ENCODE measurements at places on chromosomes 6 and 20.

- DNase-seq, result peak; percentile 79
Measured at GRCh38 chr6:14673201-14673600, 555.6 kb downstream of the CD83 start.

DNA sequence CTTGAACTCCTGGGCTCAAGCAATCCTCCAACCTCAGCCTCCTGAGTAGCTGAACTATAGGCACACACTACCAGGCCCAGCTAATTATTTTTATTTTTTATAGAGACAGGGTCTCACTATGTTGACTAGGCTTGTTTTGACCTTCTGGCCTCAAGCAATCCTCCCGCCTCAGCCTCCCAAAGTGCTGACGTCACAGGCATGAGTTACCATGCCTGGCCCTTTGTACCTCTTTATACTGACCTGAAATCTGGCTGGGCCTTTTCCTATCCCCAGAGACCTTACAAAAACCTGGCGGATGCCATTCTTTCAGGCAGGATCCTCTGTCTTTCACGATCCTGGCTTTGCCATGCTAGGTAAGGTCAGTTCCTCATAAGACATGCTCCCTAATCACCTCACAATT, 11.5 kb downstream of the WFDC3 start:
- no peak for DNase-seq

DNA sequence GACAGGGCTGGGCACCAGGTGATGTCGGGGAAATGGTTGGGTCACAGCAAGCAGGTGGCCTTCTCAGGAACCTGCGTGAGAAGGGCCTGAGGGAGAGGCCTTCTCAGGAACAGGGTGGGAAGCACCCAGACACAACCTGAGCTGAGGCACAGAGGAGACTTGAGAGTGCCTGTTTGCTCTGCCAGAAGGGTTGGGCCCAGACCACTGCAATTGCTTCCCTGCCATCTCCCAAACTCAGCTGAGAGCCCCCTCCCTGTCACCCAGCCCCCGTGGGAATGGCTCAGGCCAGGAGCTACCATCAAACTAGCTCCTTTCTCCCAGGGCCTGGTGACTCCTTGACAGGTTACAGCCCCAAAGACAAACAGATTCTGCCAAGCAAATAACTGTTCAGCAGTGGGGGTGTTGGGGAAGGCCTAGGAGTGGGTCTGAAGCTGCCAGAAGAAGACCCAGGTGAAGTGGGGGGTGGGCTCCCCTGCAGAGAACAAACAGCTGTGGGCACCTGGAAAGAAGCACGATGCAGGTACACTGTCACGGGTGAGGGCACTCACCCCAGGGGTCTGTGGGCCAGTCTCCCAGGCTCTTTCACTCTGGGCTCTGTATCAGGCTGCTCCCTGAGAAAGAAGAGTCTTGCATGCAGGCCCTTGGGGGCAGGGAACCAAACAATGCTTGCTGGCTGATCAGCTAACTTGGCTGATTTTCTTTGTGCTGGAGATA, 30.4 kb upstream of the SPDEF start:
- no peak for DNase-seq

DNA sequence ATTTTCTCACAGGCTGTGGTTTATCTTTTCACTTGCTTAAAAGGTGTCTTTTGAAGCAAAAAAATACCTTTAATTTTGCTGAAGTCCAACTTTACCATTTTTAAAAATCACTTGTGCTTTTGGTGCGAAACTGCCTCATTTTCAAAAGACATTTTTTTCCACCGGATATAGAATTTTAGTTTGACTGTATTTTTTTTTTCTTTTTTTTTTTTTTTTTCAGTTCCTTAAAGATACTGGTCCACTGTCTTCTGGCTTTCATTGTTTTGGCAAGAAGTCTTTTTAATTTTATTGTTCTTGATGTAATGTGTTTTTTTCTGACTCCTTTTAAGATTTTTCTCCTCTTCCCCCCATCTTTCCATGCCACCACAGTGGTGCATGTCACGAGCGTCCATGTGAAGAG, 198.2 kb downstream of the ARID1B start:
- no peak for DNase-seq

DNA sequence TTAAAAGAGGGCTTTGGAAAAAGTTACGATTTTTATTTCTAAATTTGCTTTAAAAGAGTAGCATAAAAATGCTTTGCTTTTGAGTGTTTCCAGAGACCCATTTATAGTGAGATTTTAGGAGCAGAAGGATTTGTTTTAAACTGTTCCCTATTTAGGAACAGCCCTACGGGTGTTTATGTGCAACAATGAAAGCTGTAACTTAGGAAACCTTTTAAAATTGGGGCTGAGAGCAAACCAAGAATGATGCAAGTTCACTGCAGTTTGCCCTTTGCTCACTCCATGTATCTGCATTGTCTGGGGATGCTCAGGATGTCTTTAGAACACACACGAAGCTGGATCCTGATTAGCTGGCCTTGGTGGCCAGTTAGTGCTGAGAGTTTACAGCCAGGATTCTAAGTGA, 40.9 kb downstream of the GHRH start:
- no peak for DNase-seq

DNA sequence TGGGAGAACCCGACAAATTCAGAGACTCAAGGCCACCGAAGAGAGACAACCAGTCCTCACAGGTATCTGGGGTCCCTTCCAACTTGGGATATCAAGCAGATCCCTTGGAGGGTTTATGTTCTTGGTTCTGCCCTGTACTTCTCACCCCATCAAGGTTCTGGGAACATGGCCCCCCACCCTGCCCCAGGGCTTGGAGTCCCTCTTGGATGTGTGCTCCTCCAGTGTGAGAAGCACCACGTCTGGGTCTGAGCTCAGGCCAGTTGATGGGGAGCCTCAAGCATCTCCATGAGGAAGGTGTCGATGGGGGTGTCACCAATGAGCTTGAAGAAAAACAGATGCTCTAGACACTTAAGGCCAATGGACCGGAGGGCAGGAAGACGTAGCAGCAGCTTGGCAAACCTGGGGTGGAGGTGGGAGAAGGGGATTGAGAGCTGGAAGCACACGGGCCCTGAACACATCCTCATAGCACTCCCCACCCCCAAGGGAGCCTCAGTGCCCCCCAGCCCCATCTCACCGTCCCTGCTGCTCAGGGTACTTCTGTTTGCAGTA, 2.2 kb upstream of the COL11A2 start:
- no peak for DNase-seq

DNA sequence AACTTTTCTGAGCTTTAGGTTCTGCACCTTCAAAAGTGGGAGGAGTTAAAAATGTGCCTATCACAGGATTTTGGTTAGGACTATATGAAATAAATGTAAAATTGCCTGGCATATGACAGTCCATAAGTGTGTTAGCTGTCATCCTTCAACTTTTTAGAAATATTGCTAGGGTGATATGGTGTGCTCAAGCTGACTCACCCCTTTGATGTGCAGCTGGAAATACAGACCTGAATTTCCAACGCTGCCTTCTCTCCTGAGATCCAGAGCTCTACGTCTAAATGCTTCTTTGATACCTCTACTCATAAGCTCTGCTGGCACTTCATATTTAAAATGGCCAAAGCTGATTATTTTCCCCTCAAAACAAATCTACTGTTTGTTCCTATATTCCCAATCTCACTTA, 2.7 kb downstream of the SLC35B3 start:
- DNase-seq, result no peak

- no peak for DNase-seq
Measured at GRCh38 chr6:132140189-132140588, 189.0 kb upstream of the CCN2 start.

DNA sequence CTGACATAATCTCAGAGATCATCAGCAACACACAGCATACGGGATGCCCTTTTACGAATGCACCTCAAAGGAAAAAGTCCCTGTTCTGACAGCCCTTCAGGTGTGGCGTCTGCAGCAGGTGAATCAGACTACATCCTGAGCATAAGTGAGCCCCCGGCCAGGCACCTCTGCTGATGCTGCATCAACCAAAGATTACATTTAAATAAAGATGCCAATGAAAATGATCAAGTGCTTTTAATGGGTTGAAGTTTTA, 58.7 kb downstream of the INSM1 start:
- DNase-seq, result no peak

- DNase-seq, result no peak
Measured at GRCh38 chr6:138431256-138432062, 27.4 kb downstream of the HEBP2 start.

- DNase-seq, result no peak
Measured at GRCh38 chr6:110643175-110643574, 166.8 kb upstream of the SLC22A16 start.

GRCh38 chr6:169589293-169589692, 112.5 kb downstream of the WDR27 start:
- no peak for DNase-seq

DNA sequence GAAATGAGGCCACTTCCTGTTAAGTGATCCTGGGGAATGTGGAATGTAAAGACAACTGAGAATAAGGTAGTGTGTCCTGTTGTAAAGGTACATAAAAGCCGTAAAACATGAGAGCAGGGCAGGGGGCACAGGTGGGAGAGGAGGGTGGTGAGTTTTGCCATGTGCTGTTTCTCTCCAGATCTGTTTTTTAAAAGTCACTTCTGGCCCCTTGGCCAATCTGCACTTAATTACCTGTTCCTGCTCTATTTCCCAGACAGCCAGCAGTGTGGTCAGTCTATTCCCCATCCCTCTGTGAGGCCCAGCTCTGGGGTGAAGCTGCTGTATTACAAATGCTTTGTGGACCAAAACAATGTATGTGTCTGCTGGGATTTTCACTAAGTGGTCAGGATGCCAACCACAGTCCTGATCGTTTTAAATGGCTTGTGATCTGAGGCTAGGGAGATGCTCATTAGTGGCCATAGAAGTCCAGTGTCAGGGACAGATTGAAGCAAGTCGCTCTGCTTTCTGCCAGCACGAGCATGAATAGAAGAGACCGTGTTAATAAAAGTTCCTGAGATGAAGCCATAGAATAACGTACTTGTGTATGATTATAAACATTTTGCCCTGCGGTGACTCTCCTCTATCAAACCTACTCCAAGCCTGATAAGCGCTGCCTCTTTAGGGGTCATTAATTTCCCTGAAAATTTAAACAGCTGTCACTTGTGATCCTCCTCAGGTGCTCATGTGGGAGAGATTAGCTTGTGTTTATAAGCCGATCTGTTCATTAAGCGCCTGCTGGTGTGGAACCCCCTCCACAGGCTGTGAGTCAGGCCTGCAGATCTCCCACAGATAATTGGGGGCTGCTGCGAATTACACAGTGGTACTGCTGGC, 111.8 kb upstream of the CENPW start:
- no peak for DNase-seq

DNA sequence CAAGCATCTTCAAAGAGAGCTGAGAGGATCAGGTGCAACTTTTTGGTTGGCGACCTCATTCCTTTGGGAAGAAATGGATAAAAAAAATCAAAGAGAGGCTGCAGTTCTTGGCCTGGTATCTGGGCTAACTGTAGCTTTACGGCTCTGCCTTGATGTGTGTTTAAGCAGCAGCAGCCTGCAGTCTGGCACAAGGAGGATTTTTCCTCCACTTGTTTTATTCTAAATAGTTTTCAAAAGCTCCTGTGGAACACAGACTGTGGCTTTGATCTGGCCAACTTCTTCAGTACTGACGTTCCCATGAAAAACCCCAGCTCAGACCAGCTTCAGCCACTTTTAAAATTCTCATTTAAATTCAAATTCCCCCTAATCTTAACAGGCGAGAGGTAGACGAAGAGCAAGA, 137.3 kb downstream of the HDGFL1 start:
- no peak for DNase-seq

DNA sequence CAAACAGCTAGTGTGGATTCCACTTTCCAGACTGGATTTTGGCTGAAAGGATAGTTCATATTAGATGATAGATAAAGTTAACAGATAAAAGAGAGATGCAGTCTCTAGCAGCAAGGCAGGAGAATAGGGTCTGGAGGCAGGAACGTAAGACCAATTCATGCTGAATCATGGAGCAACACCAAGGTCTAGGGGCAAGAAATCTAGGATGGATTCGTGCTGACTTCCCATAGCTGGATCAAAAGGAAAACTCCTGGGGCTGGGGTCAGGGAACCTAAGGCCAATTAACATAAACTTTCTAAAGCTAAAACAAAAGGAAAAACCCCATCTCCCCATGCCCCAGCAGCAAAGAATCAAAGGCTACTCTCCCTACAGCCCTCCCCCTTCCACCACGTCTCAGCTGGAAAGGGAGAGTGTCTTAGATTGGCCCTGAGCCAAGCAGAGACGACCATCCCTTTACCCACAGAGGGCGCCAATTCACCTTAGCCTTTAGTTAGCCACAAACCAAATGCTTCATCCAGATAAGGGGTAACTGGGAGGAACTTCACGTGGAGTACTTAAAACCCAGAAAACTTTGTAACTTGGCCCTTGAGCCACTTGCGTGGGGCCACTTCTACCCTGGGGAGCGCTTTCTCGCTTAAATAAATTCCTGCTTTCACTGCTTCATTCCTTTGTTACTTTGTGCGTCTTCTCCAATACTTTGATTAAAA, 7.6 kb downstream of the TREM1 start:
- DNase-seq, result peak; percentile 43

DNA sequence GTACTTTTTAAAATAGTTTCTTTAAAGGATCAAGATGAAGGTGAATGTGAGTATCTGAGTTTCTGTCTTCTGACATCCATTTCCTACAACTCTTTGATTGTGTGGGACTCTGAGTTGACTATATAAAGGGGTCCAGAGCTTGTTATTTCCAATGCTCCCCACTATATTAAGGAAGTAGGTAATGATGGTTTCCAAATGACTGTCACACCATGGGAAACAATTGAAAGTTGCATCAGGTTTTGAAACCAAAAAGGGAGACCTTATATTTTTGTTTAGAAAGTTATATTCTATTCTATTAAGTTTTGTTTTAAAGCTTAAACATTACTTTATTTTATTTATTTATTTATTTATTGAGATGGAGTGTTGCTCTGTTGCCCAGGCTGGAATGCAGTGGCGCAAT, 11.2 kb downstream of the CASS4 start:
- DNase-seq, result no peak

- no peak for DNase-seq
Measured at GRCh38 chr6:135093578-135093977, 39.0 kb upstream of the HBS1L start.

GRCh38 chr6:18600255-18600654, 213.1 kb downstream of the RNF144B start:
- no peak for DNase-seq

DNA sequence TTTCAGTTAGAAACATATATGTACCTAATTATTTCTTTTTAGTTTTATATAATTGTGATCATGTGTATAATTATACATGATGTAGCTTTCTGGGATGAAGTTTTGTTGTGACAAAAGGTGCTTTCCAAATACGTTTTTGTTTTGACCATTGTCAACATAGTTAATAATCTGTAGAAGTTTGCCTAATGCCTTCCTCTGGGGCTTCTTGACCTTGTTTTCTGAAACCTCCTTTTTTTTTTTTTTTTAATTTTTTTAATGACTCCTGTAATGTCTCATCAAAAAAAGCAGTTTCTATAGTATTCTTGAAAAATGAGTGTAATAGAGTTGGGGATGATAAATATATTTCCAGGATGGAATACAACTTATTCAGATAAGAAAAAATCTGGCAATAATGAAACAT, 434.7 kb upstream of the SOX4 start:
- no peak for DNase-seq
